ENCODE measurements at places on chromosomes 16 and 17.

DNA sequence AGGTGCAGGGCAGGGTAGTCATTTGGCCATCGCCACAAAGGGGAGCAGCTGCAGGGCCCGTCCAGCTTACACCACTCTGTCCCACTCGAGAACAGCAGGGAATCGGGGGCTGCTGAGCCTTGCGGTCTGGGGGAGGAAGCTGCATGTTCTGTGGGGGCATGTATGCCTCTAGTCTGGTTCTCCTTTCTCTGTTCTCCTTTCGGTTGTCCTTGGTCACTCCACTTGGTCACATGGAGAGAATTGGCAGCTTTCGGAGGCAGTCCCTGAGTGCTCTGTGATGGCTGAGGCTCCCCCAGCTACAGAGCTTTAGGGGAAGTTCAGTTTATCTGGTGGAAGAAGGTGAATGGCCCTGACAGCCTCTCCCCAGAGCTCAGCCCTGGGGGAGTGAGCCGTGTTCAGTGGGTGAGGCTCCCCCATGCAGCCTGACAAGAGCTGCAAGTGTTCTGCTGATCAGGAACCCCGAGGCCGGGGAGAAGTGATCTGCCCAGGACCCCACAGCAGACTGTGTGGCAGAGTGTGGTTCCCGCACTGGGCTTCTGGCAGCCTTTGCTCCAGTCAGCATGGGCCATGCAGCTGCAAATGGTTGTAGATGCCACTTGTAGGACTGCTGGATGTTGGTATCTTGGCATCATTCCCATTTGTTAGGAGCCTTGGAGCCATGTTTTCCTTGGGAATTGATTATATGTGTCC lies 22.3 kb upstream of the SMPD3 start:
- no peak for DNase-seq

- no peak for DNase-seq
Observed at GRCh38 chr17:60095381-60095780, 16.7 kb upstream of the HEATR6 start.

DNA sequence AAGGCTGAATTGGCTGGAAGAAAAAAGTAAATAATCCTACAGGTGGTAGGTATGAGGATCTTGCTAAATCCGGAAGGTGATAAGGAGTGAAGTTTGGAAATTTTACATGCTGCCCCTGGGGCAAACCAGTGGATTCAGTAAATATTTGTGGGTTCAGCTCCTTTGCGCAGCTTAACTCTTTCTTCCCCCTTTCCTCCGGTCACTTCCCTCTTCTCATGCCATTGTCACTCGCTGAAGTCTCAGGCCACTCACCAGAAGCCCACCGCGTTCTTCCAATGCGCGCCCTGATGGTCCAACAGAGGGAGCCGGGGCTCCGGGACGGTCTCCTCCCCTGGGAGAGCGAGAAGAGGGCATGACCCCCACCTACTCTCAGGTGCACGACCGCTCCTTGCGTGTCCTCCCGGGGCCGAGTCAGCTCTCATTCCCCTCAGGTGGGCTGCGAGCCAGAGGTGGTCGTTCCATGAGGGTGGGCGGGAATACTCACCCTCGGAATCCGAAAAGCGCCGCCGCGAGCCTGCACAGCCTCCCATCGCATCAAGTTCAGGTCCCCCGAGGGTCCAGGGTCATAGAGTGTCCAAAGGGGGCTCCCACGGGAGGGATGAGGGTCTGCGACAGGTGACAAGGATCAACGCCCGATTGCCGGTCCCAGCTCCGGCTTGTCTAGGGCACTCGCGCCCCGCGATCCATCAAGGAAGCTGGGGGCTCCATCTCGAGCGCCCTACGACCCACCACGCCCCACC lies 474 bp downstream of the CLN3 start:
- no peak for DNase-seq

GRCh38 chr16:55091213-55091870 lies 160.7 kb downstream of the IRX5 start:
- DNase-seq: no peak

- no peak for DNase-seq
Observed at GRCh38 chr17:52751051-52751450, 592.5 kb upstream of the CA10 start.

GRCh38 chr16:25135254-25135878 lies 23.8 kb downstream of the LCMT1 start:
- DNase-seq: peak; percentile 12

GRCh38 chr16:67666559-67667452 lies at the start of the genes C16orf86 and ENKD1:
C16orf86 (plus strand) TSS chr16:67666814; CDS start chr16:67666971, 157 bp downstream.
ENKD1 (minus strand) TSS chr16:67666750; CDS start chr16:67666442, 308 bp downstream.
- no peak for DNase-seq

GRCh38 chr16:74726716-74727115 lies 26.1 kb upstream of the MLKL start:
- DNase-seq: no peak

- DNase-seq: no peak
Observed at GRCh38 chr16:46932802-46933201, 40.7 kb downstream of the DNAJA2 start.

GRCh38 chr16:88202207-88202745 lies 180.5 kb upstream of the ZNF469 start:
- no peak for DNase-seq

DNA sequence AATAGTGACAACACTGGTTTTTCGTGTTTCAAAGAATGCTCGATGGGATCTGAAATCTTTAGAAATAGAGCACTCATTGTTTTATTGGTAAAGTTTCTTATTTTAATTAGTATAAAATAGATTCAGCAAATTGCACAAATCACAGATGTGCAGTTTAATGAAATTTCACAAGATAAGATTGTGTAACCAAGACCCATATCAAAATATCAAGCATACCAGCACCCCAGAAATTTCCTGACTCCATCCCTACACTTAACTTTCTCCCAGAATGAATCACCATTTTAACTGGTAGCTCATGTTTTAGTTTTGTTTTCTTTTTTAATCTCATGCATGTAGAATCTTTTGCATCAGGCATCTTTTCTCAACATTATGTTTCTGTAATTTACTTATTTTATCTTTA lies 185.9 kb downstream of the KCNJ2 start:
- no peak for DNase-seq

- DNase-seq: no peak
Observed at GRCh38 chr16:25213709-25214397, 2.9 kb upstream of the AQP8 start.

DNA sequence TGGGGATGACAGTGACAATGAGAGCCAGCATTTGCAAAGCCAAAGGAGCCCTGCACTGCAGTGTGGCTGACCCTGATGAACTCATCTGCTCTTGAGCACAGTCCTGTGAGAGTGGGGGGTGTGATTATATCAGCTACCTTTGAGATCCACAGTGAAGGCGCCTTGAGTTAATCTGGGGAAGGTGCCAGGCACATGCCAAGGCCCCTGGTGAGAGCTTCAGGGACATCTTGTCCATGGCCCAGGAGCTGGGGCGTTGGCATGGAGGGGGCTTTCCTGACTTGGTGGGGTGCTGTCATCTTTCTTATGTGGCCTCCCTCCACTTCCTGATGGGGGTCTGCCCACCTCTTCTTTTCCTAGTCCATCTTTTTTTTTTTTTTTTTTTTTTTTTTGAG lies 86.5 kb downstream of the SNX29 start:
- no peak for DNase-seq

DNA sequence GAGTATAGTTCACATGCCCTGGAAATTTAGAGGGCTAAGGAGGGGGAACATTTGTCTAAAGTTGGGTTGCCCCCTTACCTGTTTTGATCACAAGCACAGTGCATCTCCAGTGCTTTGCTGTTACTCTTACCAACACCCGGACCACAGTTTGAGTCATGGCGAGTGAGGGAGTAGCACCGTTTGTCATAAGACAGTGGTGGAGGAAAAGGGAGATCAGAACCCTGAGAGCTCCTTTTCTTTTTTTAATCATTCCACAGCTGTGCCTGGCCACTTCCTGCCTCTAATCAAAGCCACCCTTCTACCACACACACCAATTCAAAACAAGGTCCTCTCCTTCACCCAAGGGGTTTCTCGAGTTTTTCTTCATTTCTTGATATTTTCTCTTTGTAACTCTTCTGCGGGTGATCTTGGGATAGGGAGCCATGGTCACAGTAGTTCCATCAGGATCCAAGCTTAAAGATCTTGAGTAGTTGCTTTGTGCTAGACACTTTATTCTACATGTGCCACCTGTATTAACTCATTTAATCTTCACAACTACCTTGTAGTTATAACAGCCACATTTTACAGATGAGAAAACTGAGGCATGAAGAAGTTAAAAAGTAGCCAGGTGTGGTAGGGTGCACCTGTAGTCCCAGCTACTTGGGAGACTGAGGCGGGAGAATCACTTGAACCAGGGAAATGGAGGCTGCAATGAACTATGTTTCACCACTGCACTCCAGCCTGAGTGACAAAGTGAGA lies 5.0 kb upstream of the MYL4 start:
- DNase-seq: no peak

- DNase-seq: no peak
Observed at GRCh38 chr16:85491058-85491771, 121.9 kb upstream of the GSE1 start.

DNA sequence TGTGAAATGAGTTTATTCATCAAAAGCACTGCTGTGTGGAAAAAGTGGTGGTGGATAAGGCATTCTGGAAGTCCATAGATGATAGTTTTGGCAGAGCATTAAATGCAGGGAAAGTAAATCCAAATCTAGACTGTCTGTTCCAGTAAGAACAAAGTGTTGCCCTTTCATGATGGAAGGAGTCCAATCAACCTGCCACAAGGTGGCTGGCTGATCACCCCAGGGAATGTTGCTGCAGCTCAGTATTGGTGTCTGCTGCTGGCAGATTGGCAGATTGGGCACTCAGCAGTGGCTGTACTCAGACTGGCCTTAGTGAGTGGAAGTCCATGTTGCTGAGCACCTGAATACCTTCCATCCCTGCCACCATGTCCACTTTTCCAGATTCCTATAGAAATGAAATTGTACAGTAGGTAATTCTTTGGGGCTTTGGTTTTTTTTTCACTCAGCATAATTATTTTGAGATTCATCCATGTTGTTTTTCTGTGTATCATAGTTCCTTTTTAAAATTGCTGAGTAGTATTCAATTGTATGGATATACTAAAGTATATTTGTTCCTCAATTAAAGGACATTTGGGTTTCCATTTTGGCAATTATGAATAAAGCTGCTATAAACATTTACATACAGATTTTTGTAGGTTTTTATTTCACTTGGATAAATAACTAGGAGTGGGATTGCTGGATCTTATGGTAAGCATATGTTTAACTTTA lies 14.3 kb downstream of the DYNLL2 start:
- DNase-seq: no peak

DNA sequence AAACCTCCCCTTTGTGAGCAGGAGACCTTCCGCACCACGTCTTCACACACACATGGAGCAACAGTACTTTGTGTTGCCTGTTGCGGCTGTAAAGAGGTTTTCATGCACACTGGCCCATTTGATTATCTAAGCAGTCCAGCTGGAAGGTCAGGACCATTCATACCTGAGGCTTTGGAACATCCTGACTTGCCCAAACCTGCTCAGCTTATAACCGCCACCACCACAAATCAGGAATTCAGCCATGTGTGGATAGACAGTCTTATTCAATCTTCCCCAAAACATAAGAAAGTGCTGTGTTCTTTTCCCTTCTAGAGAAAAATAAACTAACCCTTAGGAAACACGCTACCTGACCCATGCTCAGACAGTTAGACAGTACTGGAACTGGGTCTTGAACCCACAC lies 81.6 kb upstream of the XYLT1 start:
- no peak for DNase-seq

- no peak for DNase-seq
Observed at GRCh38 chr17:27575096-27575911, 55.7 kb upstream of the LGALS9 start.

DNA sequence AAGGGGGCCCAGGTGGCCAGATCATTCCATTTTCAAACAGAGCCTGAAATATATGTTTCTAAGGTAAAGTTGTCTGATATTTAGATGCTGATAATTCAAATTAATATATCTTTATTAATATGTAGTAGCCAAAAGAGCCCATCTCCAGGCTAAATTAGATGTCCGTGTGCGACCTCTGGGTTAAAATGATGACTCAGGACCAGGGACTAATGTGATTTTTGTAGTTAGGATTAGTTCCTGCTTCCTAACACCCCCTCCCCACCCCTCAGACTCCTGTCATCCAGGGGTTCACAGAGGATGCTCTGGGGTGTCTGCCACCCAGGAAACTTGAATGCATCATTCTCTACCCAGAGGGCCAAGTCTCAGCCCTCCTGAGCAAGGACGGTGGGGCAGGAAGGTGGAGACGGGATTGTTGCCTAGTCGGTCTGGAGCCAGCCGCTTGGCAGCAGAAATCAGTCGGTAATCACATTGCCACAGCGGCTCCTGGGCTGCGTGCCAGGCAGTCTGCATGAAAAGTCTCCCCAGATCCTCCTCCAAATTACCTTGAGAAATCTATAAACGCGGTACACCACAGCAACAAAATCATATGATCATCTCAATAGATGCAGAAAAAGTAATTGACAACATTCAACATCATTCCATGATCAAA lies 29.8 kb downstream of the CNGB1 start:
- peak; percentile 4 for DNase-seq

DNA sequence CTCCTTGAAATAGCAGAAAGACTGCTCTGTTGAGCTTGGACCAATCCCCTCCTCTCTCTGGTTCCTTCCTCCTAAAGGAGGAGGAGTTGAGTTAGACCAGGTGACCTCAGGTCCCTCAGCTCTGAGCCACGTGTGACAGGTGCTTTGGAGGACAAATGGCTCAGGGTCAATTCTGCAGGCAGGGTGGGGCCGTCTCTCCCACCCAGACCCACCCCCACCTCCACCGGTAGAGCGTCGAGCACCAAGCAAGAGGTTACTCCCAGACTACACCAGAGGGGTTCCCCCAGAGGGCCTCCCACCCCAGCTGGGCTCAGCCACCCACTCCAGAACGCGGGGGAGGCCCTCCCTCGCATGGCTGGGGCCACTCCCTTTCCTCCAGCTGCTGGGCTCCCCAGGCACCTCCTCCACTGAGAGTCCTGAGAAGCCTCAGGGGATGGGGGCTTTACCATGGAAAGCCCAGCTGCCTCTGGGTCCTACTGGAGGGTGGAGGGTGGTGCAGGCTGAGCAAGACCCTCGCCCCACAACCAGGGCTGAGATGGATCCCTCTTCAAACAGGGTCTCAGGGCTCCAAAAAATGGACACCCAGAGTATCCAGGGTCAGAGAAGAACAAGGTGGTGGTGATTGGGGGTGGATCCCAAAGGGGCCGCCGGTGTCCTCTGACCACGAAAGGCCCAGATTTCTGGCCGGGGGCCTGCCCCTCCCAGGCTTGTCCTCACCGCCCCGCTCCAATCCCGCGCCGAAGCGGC lies 7.6 kb downstream of the MYO1C start:
- no peak for DNase-seq

DNA sequence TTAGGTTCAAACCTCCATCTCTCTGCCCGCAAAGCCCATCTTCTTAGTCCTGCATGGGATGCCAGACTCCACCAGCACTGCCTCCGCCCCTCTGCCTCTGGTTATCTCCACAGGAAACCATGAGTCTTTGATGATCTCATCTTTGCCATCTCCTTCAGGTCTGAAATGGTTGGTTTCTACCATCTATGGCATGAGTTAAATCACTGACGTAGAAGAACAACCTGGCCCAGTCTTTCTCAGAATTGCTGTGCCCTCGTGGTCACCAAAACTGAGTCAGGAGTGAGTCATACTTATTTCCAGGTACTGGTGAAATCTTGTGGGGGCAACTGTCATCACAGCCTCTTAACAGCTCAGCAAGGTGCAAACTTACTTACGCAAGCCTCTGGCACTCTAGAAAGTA lies 468.7 kb upstream of the C16orf82 start:
- no peak for DNase-seq

All from skeletal muscle cell (primary cell).